ENCODE measurements at places on chromosomes 4 and X. TPM values are rescaled to one million over a fixed set of nuclear protein-coding genes. Genes with fewer than 3 reads are reported as not detected.

DNA sequence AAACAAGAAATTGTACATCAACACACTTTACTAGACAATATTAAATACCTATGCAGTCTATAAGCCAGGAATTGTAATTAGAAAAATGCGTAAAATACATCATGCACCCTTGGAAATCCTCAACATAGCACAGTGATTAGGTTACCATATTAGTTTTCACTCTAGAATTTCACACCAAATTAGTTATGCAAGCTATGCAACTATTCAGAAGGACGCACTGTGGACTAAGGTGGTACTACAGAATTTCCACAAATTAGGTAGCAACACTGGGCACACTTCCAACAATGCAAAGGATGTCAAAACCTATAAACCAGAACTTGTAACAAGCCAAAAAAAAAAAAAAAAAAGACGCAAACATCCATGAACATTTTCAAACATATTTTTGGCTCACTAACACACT lies 71.1 kb upstream of the ZCCHC13 start:
- no peaks in the 10 kb centered on the region for H3K27me3 ChIP-seq
- peaks cover 2% of the 10 kb centered on the region for H3K36me3 ChIP-seq
- no peak overlapping the region for H3K4me3 ChIP-seq
- no peak overlapping the region for H3K27ac ChIP-seq

GRCh38 chr4:78565971-78566372 lies 14.4 kb downstream of the ANXA3 start:
- DNase-seq: no peak
- no peaks in the 10 kb centered on the region for H3K36me3 ChIP-seq
- no peaks in the 10 kb centered on the region for H3K4me1 ChIP-seq
- no peak overlapping the region for H3K4me3 ChIP-seq

MTNR1A gene
- total RNA-seq: not detected

DNA sequence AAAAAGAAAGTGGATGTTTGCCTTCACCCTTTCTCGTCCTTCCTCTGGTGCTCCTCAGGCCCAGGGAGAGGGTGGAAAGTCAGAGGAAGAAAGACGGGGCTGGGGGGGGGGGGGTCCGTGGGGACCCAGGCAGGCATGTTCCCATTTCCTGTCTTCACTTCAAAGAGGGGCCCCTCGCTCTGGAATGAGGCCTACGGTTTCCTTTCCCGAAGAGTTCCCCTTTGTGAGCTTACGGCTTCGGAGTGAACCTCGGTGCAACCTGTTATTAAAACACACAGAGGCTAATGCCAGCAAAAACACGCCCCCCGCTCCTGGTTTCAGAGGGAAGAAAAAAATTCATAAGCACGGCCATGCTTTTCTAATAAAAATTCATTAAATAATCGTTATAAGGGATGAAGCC lies 40.1 kb downstream of the SHOX start:
- no peak overlapping the region for H3K4me3 ChIP-seq
- H3K27me3 ChIP-seq: no peaks in the 10 kb centered on the region
- no peaks in the 10 kb centered on the region for H3K4me1 ChIP-seq
- H3K27ac ChIP-seq: no peak overlapping the region
- no peak for DNase-seq

GRCh38 chr4:4440333-4441061 lies 53.6 kb downstream of the NSG1 start:
- H3K27me3 ChIP-seq: no peaks in the 10 kb centered on the region
- DNase-seq: no peak
- no peak overlapping the region for H3K4me3 ChIP-seq
- no peak overlapping the region for H3K27ac ChIP-seq

CDKL5 gene
- 1.6 TPM for total RNA-seq

GRCh38 chrX:101803451-101803850 lies 128.4 kb downstream of the ZMAT1 start:
- DNase-seq: peak; percentile 12
- no peak overlapping the region for H3K4me3 ChIP-seq
- no peaks in the 10 kb centered on the region for H3K36me3 ChIP-seq
- peaks cover 4% of the 10 kb centered on the region for H3K4me1 ChIP-seq
- H3K27ac ChIP-seq: no peak overlapping the region

DNA sequence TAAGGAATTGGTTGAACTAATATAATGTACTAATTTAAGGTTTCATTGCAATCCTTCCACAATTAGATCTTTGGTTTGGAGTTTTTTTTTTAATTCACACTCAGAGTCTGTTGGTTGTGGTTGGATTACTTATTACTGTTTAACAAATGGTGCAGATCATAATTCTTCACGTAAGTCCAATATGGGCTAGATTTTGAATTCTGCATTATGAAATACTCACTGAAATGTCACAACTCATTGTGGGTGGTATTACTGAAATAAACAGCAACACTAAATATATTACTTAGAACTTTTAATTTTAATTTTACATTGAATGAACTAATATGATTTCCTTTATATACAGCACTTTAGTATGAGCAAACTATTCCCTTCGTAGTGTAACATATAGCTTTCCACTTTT lies 94.2 kb upstream of the MYOZ2 start:
- H3K36me3 ChIP-seq: no peaks in the 10 kb centered on the region
- H3K27ac ChIP-seq: no peak overlapping the region
- peaks cover 10% of the 10 kb centered on the region for H3K4me1 ChIP-seq
- H3K4me3 ChIP-seq: no peak overlapping the region

GK gene
- total RNA-seq: 19.5 TPM

CNGA2 gene
- not detected for total RNA-seq

GRCh38 chr4:109977854-109978501 lies 65.3 kb downstream of the EGF start:
- no peak overlapping the region for H3K4me3 ChIP-seq
- peaks cover 9% of the 10 kb centered on the region for H3K4me1 ChIP-seq
- H3K27me3 ChIP-seq: peaks cover 22% of the 10 kb centered on the region
- no peak for DNase-seq
- H3K36me3 ChIP-seq: no peaks in the 10 kb centered on the region
- no peak overlapping the region for H3K27ac ChIP-seq

RPL10 gene
- total RNA-seq: 2,727 TPM

DNA sequence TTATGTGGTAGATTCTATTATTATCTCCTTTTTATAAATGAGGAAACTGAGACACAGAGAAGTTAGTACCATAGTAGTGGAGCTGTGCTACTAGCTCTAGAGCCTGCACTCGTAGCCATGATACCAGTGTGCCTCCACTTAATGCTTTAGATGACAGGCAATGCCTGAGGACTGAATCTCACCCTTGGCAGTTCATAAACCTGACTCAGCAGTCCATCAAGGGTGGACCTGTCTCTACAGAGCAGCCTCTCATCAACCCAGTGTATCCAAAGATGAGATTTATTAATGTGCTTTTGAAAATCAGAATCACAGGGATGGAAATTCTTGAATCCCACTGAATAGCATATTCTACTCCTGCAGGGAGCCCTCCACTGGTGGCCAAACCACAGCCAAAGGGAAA lies 483.2 kb upstream of the DIPK2B start:
- no peak for DNase-seq
- H3K4me1 ChIP-seq: no peaks in the 10 kb centered on the region
- no peak overlapping the region for H3K4me3 ChIP-seq
- no peaks in the 10 kb centered on the region for H3K27me3 ChIP-seq
- no peak overlapping the region for H3K27ac ChIP-seq
- no peaks in the 10 kb centered on the region for H3K36me3 ChIP-seq

DNA sequence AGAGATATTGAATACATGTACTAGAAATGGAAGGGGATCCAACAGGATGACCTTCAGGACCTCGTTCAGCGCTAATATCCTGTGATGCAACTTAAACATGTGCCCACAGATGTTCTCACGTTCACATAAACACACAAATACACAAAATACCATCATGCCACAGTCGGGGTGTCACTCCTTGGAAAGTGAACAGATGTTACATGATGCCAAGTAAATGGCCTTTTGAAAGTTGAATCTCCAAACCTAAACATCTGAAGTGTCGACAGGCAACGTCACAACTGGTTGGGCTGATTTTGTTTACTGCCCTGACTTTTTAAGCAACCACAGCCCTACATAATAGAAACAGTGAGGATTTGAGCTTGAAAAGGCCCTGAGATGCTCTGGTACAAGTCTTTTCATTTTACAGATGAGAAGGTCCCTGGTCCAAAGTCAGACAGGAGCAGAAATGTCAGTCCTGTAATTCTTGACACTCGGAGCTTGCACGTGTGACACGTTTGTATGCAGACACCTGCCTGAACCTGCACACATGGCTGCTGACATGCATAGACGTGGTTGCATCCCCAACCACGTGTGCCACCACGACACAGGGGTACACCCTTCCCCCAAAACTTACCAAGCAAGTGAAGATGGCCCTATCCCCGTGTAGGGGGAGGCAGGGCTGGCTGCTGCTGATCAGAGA lies 23.5 kb upstream of the BCORL1 start:
- H3K36me3 ChIP-seq: no peaks in the 10 kb centered on the region
- H3K4me3 ChIP-seq: no peak overlapping the region
- H3K4me1 ChIP-seq: peaks cover 35% of the 10 kb centered on the region
- no peak for DNase-seq

DNA sequence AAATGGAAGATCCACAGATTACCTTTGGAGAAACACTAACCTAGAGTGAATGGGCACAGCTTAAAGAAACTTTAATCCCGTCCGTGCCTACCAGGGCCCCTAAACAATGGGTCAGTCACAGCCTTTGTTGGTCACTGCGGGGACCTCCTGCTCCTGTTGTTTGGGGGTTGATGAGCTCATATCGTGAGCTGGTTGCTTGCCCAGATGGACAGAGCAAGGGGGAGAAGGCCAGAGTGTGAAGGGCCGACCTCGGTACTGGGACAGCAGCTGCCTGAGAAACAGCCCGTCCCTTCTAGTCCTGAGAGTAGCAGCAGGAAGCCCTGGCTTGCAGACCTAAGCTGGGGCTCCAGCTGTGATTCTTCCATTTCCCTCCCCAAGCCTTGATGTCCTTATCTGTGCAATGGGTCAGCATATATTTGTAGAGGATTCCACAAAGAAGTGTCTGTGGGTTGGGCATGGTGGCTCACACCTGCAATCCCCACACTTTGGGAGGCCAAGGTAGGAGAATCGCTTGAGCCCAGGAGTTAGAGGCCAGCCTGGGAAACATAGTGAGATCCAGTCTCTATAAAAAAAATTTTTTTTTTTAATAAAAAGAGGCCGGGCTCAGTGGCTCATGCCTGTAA lies 69.6 kb upstream of the SLC34A2 start:
- H3K36me3 ChIP-seq: no peaks in the 10 kb centered on the region
- no peak for DNase-seq
- no peaks in the 10 kb centered on the region for H3K27me3 ChIP-seq
- H3K4me3 ChIP-seq: no peak overlapping the region
- H3K27ac ChIP-seq: no peak overlapping the region

GRCh38 chr4:1385373-1386340 lies 20.6 kb downstream of the NKX1-1 start:
- no peaks in the 10 kb centered on the region for H3K4me1 ChIP-seq
- DNase-seq: no peak
- H3K27ac ChIP-seq: no peak overlapping the region
- H3K27me3 ChIP-seq: no peaks in the 10 kb centered on the region
- peaks cover 14% of the 10 kb centered on the region for H3K36me3 ChIP-seq

DNA sequence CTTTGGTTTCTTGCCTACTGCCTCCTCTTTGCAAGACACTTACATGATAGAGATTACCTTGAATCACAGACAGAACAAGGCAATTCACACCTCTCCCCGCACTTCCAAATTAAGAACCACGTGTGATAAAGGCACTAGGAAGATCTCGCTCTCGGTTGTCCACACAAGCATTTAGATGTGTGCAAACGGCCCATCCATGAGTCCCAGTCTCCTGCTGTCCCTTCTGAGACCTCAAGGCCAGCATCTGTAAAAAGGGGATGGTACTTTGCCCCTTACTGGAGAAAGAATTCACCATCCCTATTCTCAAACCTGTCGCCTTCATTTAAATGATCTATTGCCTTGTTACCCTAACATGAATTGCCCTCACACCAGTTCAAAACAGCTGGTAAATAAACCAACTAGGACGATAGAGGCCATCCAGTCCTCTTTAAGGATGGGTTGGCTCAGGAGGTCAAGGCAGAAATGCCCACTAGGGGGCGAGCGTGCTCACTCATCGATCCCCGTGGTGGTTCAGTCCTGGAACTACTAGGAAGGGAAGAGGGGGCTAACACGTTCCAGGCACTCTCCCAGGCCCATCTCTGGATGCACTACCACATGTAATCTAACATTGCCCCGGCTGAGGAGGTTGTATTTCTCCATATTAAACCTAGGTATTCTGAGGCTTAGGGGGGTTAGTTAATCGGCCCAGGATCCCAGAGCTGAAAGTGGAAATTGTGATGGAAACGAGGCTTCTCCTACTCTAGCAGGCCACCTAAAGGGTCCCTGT lies 95.8 kb downstream of the DHX15 start:
- H3K4me3 ChIP-seq: no peak overlapping the region
- H3K4me1 ChIP-seq: no peaks in the 10 kb centered on the region
- DNase-seq: peak; percentile 68
- H3K27me3 ChIP-seq: peaks cover 6% of the 10 kb centered on the region

DNA sequence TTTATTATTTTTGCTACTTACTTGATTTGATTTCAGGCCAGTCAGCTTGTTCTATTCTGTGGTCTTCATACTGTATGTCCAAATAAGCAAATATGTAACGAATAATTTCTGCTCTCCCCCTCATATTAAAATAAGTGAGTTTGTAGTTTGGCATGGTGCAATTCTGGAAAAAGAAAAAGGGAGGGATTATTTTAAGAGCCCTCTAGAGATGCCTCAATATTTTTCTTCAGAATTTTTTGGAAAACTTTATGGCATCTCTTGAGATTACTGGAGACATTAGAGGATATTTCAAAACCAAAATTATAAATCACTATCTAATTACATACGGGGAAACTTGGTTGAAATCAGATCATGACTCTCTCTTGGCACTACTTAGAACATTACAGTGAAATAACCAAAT lies 8.2 kb downstream of the HPGDS start:
- no peak overlapping the region for H3K27ac ChIP-seq
- no peak overlapping the region for H3K4me3 ChIP-seq
- H3K4me1 ChIP-seq: peaks cover 9% of the 10 kb centered on the region
- DNase-seq: no peak
- H3K36me3 ChIP-seq: no peaks in the 10 kb centered on the region

PORCN gene
- 13.3 TPM for total RNA-seq

DNA sequence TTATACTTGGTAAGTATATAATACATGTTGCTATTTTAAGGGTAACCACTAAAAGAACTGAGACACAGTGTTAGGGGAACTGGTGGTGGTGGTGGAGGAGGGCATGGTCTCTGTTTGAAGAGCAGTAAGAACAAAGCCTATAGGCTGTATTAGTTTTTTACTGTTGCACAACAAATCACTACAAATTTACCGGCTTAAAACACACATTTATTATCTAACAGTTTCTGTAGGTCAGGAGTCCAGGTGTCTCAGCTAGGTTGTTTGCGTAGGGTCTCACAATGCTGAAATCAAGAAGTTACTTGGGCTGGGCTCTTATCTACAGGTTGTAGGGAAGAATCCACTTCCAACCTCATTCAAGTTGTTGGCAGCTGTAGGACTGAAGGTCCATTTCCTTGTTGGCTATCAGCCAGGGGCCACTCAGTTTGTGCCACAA lies 52.6 kb downstream of the CASK start:
- no peaks in the 10 kb centered on the region for H3K27me3 ChIP-seq
- no peak overlapping the region for H3K27ac ChIP-seq
- peaks cover 4% of the 10 kb centered on the region for H3K36me3 ChIP-seq
- no peak overlapping the region for H3K4me3 ChIP-seq
- no peak for DNase-seq

TIMM17B gene
- total RNA-seq: 39.9 TPM

SLC49A3 gene
- total RNA-seq: 0.35 TPM
